Naive thymus-derived CD8-positive, alpha-beta T cell (primary cell): ENCODE measurements at places on chromosomes 13 and 19.
A peak's percentile ranks its signal among the peaks of the same experiment; 100 is the strongest.

DNA sequence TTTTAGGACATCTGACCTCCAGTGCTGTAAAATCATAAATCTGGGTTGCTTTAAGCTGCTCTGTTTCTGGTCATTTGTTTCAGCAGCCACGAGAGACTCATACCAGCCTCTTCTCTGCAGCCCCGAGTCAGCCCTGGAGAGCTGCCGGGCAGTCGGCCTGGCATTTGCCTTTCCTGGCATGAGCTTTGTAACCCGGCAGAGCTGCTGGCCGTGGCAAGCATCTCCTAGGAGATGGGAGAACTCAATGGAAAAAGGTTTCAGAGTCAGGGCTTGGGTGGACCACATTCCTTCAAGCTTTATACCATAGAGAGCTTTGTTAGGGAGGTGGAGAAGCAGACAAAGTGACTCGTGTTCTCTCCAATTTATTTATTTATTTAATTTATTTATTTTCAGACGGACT, 21.6 kb upstream of the CCL25 start:
- H3K36me3 ChIP-seq: no peaks in the 10 kb centered on the region
- H3K27me3 ChIP-seq: no peaks in the 10 kb centered on the region
- DNase-seq: no peak
- no peak overlapping the region for H3K27ac ChIP-seq

- no peak overlapping the region for H3K27ac ChIP-seq
- peaks cover 7% of the 10 kb centered on the region for H3K4me1 ChIP-seq
- H3K36me3 ChIP-seq: no peaks in the 10 kb centered on the region
- H3K4me3 ChIP-seq: no peak overlapping the region
These were observed 15.5 kb downstream of the KCNN1 start for GRCh38 chr19:17982430-17982829.

DNA sequence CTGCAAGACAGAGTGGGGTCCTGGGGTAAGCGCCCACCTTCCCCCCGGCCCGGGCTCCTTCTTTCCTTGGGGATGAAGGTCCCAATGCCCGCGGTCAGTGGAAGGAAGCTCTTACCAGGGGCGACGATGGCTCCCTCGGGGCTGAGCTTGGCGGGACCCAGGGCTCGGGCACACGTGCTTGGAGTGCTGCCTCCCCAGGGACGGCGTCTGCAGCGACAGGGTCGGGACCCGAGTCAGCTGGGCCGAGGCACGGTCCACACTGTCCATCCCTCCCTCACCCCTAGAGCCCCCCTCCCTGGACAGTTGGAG, 3.5 kb downstream of the JSRP1 start:
- peaks cover 19% of the 10 kb centered on the region for H3K4me1 ChIP-seq
- no peak for DNase-seq
- peak overlapping the region; percentile 78 for H3K4me3 ChIP-seq
- no peak overlapping the region for H3K27ac ChIP-seq

DNA sequence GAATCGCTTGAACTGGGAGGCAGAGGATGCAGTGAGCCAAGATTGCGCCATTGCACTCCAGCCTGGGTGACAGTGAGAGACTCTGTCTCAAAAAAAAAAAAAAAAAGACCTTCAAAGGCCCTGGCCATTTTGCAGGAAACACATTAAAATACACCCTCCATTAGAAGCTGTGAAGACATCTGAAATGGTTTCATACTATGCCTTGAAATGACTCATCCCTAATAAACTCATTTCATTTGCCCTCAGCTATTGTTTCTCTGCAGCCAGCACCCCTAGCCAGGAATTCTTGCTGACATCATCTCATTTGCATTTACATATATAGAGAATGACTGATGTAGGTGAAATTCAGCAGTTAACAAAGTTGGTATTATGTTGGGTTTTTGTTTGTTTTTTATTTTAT, 8.7 kb downstream of the EML2 start:
- H3K4me3 ChIP-seq: no peak overlapping the region
- no peak for DNase-seq
- H3K4me1 ChIP-seq: no peaks in the 10 kb centered on the region
- H3K27ac ChIP-seq: no peak overlapping the region
